ENCODE measurements at places on chromosomes 6 and 20.

GRCh38 chr6:167860550-167861226, 34.0 kb downstream of the AFDN start:
- H3K4me3 ChIP-seq = no peak overlapping the region
- no peak for DNase-seq

DNA sequence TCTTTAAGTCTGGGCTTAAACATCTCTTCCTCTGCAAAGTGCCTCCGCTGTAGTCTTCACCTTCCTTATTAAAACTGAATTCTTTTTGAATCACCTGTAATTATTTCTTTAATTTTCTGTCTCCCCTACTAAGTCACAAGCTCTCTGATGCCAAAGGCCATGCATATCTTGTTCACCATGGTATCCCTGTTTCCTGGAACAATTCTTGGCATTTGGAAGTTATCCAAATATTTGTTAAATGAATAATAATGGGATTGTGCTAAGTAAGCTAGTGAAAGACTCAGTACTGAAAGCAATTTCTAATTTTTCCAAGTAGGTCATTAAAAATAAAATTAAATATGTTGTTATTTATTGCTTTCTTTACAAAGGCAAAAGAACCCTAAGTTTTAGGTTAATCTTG, 12.2 kb downstream of the SNAP91 start:
- no peak overlapping the region for H3K27ac ChIP-seq
- no peaks in the 10 kb centered on the region for H3K36me3 ChIP-seq
- H3K4me1 ChIP-seq = no peaks in the 10 kb centered on the region
- no peak for DNase-seq
- H3K4me3 ChIP-seq = no peak overlapping the region

DNA sequence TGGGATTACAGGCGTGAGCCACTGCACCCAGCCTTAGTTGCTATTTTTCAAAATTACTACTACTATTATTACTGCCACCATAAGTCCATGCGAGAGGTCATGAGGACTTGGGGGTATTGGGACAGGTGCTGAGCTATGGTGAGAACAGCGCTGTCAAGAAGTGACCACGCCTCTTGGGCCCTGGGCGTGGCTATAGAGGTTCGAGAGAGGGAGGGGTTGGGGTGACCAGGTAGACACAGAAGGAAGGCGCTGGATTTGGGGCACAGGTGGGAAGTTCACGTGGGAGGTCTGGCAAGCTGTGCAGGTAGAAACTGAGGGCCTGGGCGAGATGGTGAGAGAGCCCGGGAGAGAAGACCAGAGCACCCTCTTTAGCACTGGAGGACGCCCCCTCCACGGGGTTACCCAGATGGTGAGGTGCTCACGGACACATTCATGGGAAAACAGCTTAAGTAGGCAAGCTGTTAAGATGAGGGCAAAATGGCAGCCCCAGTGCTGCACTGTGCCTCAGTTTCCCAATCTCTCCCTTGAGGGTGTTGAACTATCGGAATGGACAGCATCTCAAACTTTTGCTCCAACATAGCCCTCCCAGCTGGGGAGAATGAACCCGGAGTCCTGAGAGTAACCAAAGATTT, 61.0 kb downstream of the RAB44 start:
- H3K4me3 ChIP-seq = no peak overlapping the region
- no peak overlapping the region for H3K27ac ChIP-seq

DNA sequence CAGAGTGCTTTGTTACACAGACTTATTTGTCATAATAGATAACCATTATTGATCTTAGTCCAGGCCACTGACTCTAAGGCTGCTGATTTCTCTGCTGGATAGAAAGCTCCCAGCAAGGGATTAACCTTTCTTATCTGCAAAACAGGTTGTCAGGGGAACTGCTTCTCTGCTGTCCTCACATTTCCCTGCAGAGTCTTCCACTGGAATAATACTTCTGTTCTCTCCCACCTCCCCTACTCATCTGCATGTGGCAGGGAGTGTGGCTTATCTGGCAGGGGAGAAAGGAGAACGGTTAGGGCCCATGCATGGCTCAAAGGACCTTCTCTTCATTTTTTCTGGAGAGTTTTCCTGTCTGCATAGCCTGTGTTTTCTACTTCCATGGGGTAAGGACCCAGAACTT, 86.2 kb downstream of the LAMP5 start:
- no peaks in the 10 kb centered on the region for H3K27me3 ChIP-seq
- DNase-seq = no peak
- no peaks in the 10 kb centered on the region for H3K4me1 ChIP-seq
- H3K4me3 ChIP-seq = no peak overlapping the region

GRCh38 chr20:18225632-18226031, 62.7 kb upstream of the ZNF133 start:
- no peaks in the 10 kb centered on the region for H3K27me3 ChIP-seq
- H3K4me1 ChIP-seq = peaks cover 17% of the 10 kb centered on the region
- H3K36me3 ChIP-seq = no peaks in the 10 kb centered on the region
- DNase-seq = no peak

GRCh38 chr6:148611213-148611612, 135.6 kb upstream of the UST start:
- H3K27me3 ChIP-seq = no peaks in the 10 kb centered on the region
- DNase-seq = peak; percentile 90
- peaks cover 12% of the 10 kb centered on the region for H3K4me1 ChIP-seq
- H3K36me3 ChIP-seq = no peaks in the 10 kb centered on the region

- H3K36me3 ChIP-seq = no peaks in the 10 kb centered on the region
- H3K27ac ChIP-seq = no peak overlapping the region
- H3K4me3 ChIP-seq = no peak overlapping the region
- H3K4me1 ChIP-seq = no peaks in the 10 kb centered on the region
These were observed 167.6 kb downstream of the PLCB4 start for GRCh38 chr20:9236458-9236857.

- DNase-seq = no peak
- no peak overlapping the region for H3K4me3 ChIP-seq
- H3K36me3 ChIP-seq = no peaks in the 10 kb centered on the region
- no peak overlapping the region for H3K27ac ChIP-seq
- H3K27me3 ChIP-seq = no peaks in the 10 kb centered on the region
These were observed 138.3 kb upstream of the ESR1 start for GRCh38 chr6:151669208-151669560.

- no peaks in the 10 kb centered on the region for H3K4me1 ChIP-seq
- no peaks in the 10 kb centered on the region for H3K27me3 ChIP-seq
- no peak for DNase-seq
- no peak overlapping the region for H3K4me3 ChIP-seq
- no peak overlapping the region for H3K27ac ChIP-seq
These were observed 101.6 kb upstream of the SOX4 start for GRCh38 chr6:21491955-21492354.

DNA sequence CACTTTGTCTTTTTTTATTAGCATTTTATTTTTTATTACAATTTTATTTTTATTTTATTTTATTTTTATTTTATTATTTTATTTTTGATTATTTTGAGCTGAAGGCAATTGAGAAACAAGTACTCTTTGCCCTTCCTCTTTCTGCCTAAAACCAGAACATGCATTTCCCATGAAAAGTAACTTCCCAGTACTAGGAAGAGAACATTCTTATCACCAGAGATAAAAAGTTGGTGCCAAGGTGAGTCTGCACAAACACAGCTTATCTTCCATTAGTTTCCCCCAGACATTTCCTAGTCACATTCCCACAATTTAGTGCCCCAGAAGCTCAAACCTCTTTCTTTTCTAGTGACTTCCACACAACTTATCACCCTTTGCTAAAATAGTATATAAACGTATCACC, 84.8 kb downstream of the CD24 start:
- H3K4me1 ChIP-seq = peaks cover 17% of the 10 kb centered on the region
- no peaks in the 10 kb centered on the region for H3K27me3 ChIP-seq
- no peaks in the 10 kb centered on the region for H3K36me3 ChIP-seq

DNA sequence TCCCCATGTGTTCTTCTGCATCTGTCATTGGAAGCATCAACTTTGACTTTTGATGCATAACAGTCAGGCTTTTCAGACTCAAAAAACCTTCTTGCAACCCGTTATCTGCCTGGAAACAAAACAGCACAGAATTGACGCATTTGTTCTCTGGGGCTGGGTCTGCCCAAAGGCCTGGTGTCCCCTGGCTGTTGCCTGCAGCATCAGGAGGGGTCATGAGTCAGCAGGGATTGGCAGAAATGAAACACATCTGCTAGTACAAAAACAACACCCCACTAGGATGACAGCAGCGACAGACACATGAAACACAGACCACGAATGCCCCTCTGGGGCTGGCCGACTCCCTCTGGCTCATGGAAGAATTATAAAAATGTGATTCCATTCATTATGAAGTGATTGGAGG, 157.6 kb upstream of the INSM1 start:
- no peak overlapping the region for H3K4me3 ChIP-seq
- no peaks in the 10 kb centered on the region for H3K36me3 ChIP-seq
- H3K27ac ChIP-seq = peak overlapping the region; percentile 70

DNA sequence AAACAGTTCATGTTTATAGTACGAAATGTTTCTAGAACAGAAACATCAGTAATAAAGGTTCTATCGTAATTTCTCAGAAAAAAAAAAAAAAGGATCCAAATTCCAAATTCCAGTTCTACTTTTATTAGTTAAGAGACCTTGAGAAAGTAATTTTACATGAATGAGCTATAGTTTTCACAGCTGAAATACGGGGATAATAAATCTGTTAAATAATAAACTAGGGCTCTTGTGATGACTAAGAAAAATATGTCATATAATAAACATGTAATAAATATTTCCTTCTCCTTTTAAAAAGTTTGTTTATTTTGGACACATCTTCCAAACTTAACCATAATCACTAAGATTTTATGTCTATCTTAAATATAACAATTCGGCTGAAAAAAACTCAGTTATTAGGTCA, 17.8 kb downstream of the RARS2 start:
- no peak for DNase-seq
- H3K4me3 ChIP-seq = no peak overlapping the region
- no peaks in the 10 kb centered on the region for H3K27me3 ChIP-seq
- peaks cover 22% of the 10 kb centered on the region for H3K4me1 ChIP-seq
- H3K36me3 ChIP-seq = peaks cover 13% of the 10 kb centered on the region
- no peak overlapping the region for H3K27ac ChIP-seq

DNA sequence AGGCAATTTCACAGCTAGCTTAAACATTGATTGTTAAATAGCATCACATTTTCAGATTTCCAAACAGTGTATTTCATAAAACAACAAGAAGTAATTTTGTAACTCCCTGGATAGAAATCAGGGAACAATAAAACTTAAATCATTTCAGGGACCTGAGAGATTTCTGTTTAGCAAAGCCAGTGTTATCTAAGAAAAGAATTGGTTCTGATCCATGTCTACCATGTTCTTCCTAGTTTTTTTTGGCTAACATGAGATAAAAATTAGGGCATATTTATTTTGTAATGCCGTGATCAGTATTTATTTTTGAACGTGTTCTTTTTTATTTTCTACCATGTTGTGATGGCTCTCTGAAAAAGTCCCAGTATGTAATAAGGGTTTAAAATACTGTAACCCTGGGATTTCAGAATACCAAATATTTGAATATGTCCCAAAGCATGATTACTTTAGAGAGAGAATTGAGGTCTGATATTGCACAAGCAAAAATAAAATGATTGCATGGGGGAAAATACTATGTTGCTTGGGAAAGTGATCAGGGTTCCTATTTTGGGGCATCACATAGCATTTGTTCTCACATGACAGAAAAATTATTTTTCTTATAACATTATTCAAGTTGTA, 188.7 kb upstream of the CEP162 start:
- H3K27me3 ChIP-seq = no peaks in the 10 kb centered on the region
- H3K36me3 ChIP-seq = no peaks in the 10 kb centered on the region
- H3K4me3 ChIP-seq = no peak overlapping the region
- peak overlapping the region; percentile 33 for H3K27ac ChIP-seq
- peaks cover 3% of the 10 kb centered on the region for H3K4me1 ChIP-seq

DNA sequence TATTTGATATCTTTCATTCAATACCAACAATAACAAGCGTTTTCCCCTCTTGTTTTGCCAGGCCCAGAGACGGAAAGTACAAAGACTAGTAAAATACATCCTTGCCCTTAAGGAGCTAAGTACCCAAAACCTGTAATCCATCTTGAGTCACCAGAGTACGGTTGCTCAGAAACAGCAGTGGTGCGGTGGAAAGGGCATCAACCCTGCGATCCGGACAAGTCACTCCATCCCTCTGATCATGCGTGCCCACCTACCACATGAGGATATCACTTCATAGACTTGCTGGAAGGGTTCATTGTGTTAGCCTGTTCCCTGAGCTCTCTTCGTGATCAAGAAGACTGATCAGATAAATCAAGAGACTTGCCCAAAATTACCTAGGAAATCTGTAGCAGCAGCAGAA, 1.9 kb downstream of the TOMM34 start:
- no peak for DNase-seq
- H3K4me1 ChIP-seq = peaks cover 19% of the 10 kb centered on the region
- no peaks in the 10 kb centered on the region for H3K27me3 ChIP-seq
- peaks cover 31% of the 10 kb centered on the region for H3K36me3 ChIP-seq
- no peak overlapping the region for H3K27ac ChIP-seq

DNA sequence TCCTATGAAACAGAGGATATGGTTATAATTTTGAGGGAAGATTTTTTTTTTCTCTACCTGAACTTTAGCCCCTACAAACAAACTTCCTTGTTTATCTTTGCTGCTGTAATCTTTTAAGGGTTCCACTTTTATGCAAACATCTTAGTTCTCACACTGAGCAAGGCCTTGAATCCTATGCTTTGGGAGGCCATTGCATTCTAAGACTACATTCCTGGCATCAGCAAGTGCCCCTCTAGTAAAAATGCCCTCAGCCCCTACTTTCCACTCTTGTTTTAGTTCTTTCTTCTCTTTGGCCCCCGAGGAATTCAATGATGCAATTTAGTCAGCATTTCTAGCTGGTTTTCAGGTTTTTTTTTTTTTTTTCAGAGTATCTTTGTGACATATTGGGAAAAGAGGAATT, 8.1 kb upstream of the AHI1 start:
- no peak for DNase-seq
- no peak overlapping the region for H3K27ac ChIP-seq
- no peaks in the 10 kb centered on the region for H3K36me3 ChIP-seq

DNA sequence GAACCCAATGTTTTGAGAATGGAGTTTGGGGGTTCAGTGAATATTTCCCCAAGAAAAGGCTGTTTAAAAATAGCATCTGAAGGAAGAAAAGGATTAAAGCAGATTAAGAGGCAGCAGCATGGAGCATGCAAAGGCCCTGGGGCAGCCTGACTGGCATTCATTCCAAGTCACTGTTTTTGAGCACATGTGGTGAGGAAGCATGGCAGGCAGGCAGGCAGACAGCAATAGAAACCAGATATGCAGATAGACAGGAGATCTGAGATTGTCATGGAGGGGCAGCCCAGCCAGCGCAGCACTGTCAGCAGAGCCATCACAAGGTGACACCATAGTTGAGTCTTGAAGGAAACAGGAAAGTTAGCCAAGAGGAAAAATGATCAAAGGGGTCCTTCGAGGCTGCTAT, 37.8 kb downstream of the SIRPA start:
- DNase-seq = no peak
- H3K27me3 ChIP-seq = no peaks in the 10 kb centered on the region
- H3K36me3 ChIP-seq = peaks cover 36% of the 10 kb centered on the region
- no peak overlapping the region for H3K4me3 ChIP-seq
- peaks cover 37% of the 10 kb centered on the region for H3K4me1 ChIP-seq

GRCh38 chr6:151763303-151763702, 44.2 kb upstream of the ESR1 start:
- H3K27me3 ChIP-seq = no peaks in the 10 kb centered on the region
- H3K4me1 ChIP-seq = peaks cover 16% of the 10 kb centered on the region
- peak overlapping the region; percentile 64 for H3K27ac ChIP-seq
- no peak for DNase-seq
